ENCODE measurements at places on chromosomes 5 and 9.

GRCh38 chr9:97831843-97832636 is 21.0 kb upstream of the FOXE1 start:
- no peak for DNase-seq

DNA sequence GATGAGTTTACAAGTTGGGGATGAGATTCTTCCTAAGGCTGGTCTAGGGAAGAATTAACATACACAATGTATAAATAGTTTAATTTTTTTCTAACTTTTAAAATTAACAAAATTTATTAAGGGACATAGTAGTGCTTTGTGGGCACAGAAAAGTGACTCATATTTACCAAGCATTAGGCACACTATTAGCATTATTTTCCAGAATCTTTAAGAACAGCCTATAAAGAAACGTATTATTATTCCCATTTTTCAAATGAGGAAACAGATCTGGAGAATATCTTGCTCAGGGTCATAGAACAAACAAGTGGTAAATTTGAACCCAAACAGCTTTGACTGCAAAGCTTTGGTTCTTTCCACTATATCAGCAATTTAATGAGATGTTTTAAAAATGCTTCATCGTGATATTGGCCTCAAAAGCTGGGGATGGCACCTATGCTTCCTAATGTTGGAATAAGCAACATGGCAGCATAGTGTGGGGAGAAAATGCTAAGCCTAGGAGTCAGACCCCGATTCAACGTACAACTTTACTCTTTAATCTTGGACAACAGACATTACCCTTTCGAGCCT is 55.9 kb downstream of the ABCA1 start:
- DNase-seq, result no peak

DNA sequence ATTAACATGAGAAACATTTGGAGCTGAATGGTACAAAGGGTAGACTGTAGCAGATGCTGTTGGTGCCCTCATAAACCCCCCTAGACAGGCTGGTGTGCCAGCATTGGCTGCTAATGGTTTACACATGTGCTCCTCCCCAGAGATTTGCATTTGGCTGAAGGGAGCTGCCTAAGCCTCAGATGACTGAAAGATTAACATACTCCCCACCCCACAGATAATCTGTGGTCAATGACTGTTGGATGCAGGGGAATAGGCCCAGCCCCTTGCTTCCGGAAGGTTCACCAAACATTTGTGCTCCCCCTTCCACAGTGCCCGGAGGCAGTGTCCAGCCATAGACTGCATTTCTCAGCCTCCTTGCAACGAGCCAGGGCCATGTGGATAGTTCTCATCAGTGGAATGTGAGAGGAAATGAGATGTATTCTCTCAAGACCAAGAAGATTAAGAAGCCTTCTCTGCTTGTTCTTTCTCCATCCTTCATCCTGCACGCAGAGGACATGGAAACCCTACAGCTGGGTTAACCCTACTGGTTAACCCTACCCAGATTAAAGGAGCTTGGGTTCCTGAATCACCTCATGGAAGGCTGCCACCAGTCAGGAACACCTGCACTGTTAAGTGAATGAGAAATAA is 79.6 kb downstream of the PHAX start:
- no peak for DNase-seq

DNA sequence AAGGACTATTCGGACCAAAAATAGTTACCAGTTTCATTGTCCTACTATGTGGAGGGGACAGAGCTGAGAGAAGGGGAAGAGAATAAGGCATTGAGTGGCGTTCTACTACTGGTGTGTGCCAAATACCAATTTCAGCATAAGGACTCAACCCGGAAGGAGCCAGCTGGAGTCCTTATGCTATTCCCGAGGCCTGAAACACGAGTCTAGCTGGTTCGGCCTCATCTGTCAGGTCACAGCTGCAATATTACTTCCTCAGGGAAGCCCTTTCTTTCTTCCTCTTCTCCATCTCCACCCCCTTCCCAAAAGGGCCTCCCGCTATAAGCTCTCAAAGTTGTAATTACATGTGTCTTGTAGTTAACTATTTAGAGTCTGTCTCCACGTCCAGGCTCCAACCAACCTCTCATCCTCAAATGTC is 20.5 kb upstream of the FER start:
- no peak for DNase-seq

GRCh38 chr5:115394531-115394930 is 98.1 kb upstream of the CCDC112 start:
- DNase-seq, result no peak

DNA sequence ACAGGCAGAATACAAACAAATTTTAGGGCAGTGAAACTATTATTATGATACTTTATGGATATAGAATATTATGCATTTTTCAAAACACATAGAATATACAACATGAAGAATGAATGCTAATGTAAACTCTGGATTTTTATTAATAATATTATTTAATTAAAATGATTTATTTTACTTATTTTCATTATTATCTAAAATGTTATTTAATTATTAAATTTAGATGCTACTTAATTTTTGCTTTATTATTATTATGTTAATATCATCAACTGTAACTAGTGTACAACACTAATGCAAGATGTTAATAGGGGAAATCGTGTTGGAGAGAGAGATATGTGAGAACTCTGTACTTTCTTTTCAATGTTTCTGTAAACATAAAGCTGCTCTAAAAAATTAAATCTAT is 39.3 kb upstream of the TENT4A start:
- no peak for DNase-seq

GRCh38 chr5:171759777-171760176 is 25.8 kb upstream of the SMIM23 start:
- DNase-seq, result no peak

- no peak for DNase-seq
These were observed 284.7 kb downstream of the NR2F1-AS1 start for GRCh38 chr5:93296338-93296737.

- no peak for DNase-seq
These were observed 16.8 kb upstream of the PHYKPL start for GRCh38 chr5:178249191-178249989.

DNA sequence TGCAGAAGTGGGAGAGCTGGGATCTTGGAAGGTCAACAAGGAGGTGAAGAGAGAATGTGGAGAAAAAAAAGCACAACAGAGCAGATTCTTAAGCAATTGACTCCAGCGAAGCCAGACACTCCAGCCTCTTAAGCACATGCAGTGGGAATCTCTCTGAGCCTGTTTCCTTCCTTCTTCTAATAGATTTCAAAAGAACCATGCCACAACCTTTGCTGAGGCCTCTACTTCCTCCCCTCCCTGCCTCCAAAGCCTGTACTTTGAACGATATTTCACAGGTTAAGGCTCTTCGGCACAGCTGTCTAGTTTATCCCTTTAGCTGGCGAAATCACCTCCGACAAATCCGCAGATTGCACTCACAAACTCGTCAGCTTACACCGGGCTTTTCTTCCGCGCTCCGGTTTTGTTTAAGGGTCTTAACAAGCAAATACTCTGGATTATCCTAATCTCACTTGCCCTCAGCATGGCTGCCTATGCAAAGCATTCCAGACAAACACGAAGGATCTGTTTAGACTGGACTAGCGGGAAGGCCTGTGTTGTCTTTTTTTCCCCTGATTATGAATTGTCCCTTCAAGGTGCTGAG is 211.6 kb upstream of the PANK3 start:
- DNase-seq, result no peak

DNA sequence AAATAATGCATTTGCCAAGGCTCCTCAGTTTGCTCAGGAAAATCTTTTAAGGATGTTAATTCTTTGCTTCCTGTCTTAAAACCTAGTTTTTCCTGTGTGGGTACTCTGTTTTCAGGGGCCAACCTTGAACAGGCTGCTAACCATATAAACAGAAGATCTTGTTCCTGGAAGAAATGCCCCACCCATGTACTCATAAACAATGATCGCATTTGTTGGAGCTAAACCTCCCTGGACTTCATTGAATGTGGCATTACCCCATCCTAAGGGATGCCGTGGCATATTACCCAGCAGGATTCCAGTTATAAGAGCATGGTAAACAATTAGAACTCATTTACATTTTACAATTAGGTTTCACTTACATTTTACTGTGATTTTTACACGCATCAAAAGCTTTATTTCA is 436.0 kb downstream of the ZNF608 start:
- no peak for DNase-seq

DNA sequence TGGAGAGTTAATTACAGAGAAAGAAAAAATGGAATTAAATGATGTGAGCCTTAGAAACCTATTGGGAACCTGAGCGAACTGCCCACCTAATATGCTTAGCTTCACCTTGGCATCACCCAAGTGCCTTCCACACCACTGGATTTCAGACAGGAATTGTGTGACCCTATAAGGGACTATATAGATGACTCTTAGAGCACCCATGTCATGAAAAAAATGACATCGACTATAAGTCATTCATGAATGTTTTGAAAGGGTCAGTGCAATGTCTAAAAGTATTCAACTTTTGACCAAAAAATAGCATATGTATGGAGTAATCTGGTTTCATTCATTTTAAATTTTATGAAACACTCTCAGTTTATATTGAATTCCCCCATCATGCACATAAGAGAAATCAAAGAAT is 81.6 kb upstream of the PRRC1 start:
- no peak for DNase-seq

GRCh38 chr5:178115136-178115813 is 1.9 kb downstream of the N4BP3 start:
- DNase-seq, result no peak

GRCh38 chr5:149133795-149134777 is 7.2 kb upstream of the ABLIM3 start:
- DNase-seq, result no peak

- DNase-seq, result no peak
These were observed 248.1 kb downstream of the CETN3 start for GRCh38 chr5:90161414-90161813.

GRCh38 chr5:79333852-79334557 is 98.1 kb downstream of the JMY start:
- no peak for DNase-seq

DNA sequence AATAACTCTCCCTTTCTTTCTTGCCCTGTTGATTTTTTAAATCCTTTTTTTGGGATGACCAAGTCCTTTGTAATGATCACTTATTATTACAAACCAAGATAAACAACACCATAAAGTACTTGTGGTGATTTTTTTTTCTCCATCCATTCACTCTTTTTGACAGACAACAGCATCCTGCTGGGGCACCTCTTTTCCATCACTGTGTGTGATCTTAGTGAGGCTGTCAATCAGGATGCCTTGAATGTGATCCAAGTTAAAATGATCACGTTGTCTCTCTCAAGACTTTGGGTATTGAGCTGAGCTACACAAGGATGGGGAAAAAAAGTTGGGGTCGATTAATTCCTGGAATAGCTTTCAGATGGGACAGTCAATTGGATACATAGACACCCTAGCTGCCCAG is 73.6 kb upstream of the PPP2R2B start:
- no peak for DNase-seq

DNA sequence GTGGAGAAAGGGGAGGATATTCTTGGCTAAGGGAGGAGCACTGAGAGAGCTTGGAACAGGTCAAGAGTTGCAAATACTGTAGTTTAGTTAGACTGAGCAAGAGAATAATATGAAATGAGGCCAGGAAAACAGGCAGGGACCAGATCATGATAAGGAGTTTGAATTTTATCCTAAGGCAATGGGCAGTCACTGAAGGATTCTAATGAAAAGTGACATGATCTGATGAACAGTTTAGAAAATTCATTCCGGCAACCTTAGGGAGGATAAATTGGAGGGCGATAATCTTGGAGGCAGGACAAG is 276.1 kb downstream of the PLK2 start:
- no peak for DNase-seq

- no peak for DNase-seq
These were observed 136.2 kb downstream of the FANCC start for GRCh38 chr9:95181226-95181818.

- no peak for DNase-seq
These were observed 50.5 kb downstream of the SPTLC1 start for GRCh38 chr9:92064711-92065110.
